ENCODE measurements at places on chromosomes 5 and 9.

- DNase-seq, result no peak
These were observed 390.0 kb downstream of the PLK2 start for GRCh38 chr5:58069846-58070245.

DNA sequence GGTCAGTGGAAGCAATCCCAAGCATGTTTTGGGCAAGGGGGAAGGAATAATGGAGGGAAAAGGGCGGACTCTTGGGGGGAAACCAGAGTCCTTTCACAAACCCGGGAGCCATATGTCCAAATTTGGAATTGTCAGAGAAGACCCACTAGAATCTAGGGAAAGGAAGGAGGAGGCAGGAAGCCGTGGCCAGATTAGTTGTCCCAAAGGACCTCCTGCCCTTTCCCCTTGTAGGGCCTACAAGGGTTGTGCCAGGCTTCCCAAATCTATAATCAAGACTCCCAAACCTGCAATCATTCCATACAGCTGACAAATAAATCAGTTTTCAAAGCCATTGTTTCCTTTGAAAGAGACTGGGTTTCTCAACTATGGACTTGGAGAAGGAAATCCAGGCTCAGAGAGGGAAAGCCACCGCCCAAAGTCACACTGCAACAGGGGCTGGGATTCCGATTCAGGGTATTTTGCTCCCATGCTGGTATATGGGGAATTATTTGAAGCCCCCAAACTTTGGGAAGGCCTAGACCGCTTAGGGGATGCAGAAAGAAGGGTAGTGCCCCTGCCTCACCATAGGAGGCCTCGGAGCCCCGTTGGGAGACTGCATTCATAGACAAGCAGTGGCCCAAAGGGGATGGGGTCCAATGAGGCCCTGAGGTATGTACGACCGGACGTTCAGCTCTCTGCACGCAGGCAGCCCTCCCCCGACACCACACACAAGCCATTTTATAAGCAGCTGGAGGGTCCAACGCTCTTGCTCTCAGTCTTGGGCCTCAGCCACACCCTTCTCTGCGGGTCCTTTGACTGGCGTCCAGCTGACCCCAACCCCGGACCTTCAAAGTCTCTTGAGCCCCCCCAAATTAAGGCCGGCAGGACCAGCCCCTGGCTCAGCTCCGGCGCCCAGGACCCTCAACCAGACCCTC, 815 bp downstream of the ANXA6 start:
- DNase-seq, result no peak

DNA sequence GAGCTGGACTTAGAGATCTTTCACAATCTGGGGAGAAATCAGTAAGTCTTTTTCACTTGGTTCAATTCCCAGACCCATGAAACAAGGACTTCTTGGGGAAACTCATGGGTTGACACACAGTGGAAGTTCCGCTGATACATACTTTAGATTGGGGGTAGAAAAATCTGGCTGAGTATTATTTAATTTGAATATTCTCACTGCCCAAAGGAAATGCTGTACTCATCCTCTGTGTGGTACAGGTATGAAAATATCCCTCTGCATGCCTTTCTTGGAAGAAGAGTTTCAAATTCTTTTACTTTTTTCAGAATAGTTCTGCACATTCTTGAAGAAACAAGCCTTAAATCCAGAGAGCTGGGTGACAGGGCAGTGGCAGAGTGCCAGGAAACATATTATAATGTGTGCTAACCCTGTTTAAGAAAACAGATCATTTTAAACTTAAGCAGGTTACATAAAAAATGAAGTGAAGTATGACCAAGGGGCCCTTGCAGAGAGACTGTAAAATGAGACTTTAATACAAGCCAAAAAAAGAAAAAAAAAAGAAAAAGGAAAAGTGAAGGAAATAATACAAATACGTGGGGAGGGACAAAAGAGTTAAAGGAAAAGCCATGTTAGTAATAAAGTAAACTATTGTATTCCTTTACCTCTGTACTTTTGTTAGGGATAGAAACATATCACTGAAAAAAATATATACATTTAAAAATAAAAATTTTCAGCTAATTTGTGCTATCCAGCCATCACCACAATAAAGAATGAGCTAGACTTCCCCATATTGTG, 173.4 kb upstream of the NR3C1 start:
- DNase-seq, result no peak

DNA sequence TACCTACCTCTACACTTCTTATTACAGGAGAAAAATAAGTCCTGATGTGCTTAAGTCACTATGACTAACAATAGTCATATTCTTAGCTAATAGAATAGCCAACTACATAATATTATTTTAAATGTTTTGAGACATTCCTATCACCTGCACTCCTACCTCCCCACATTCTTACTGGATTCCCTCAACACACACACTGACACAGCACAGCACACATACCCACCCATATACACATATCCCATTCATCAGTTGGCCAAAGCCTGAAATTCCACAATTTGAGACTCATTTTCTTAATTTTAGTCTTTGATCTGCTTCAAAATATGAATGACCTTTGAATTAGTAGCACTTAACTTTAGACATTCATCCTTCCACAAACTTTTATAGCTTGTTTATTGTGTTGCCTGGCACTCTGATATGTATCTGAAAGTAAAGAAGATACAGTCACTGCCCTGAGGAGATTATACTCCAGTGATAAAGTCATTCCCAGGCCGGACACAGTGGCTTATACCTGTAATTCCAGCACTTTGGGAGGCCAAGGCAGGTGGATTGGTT, 168.3 kb upstream of the RASA1 start:
- no peak for DNase-seq

DNA sequence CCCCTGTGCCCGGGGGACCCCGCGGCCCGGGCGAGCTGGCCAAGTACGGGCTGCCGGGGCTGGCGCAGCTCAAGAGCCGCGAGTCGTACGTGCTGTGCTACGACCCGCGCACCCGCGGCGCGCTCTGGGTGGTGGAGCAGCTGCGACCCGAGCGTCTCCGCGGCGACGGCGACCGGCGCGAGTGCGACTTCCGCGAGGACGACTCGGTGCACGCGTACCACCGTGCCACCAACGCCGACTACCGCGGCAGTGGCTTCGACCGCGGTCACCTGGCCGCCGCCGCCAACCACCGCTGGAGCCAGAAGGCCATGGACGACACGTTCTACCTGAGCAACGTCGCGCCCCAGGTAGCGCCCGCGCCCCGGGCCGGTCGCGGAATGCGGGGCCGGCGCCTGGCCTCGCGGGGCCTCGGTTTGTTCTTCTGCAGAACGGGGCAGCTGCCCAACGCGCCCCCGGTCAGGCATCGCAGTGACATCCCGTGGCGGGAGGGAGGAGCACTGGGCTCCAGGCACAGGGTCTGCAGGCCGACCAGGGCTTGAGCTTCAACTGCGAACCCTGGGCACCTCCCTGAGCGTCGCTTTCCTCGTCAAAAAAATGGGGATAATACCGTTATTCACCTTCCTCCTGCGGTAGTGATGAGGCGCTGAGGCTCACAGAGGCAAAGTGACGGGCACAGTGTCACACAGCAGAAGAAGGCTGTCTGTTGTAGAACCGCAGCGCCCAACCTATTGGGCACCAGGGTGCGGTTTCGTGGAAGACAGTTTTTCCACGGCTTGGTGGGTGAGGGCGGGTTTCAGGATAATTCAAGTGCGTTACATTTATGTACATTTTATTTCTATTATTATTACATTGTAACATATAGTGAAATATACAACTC, 777 bp downstream of the ENDOG start:
- DNase-seq, result peak; percentile 39

DNA sequence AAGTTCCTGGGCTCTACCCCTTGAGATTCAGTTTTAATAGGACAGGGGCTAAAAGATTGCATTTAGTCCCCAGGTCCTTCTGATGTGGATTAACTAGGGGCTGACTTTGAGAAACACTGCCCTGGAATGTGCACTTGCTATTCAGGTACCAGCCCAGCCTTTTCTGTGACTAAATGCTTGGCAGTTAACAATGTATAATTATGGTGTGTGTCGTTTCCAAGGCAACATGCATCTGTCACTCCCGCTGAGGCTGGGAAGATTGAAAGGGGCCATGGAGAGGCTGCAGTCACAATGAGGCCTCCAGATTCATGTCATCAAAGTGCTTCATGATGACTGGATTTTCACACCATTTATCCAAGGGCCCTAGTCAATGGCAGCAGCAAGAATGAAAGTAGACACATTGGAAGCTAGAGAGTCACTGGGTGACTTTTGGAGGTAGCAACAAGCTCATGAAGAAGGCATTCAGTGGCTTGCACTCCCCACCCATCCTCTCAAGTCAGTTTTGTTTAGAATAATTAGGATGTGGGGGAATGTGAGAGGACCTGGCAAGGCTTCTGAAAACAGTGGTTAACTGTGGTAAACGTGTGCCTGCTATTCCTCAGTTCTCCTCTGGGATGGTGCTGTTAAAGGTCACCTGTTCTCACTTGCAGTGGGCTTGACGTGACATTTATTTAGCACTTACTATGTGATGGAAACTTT, 28.3 kb downstream of the RAI14 start:
- DNase-seq, result no peak

DNA sequence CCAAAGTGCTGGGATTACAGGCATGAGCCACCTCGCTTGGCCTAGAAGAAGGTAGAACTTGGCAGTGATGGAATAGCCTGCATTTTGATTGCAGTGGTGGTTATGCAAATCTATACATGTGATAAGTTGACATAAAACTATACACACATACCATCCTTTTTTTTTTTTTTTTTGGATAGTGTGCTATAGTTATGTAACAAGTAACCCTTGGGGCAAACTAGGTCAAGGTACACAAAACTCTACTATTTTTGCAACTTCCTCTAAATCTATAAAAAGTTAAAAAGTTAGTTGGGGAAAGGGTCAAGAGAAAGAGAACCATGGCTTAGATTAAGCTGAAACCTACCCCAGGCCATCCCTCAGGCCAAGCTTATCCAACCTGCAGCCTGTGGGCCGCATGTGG, 11.1 kb downstream of the TRIM14 start:
- DNase-seq, result no peak

DNA sequence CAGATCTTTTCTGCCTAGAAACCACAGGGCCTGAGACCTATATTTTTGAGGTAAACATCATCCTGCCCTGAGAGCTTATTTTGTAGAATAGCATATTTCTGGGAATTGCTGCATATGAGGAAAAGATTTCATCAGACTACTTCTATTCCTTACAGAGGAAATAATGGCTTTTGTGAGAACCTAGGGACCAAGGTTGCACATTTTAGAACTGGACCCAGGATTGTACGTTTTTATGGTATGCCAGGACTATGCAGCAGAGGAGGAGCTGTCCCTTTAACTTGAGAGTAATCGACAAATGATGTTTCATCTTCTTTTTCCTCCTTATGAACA, 2.2 kb upstream of the ALDH1A1 start:
- no peak for DNase-seq

GRCh38 chr5:106827061-106827460, 843.7 kb downstream of the EFNA5 start:
- DNase-seq, result no peak

- no peak for DNase-seq
These were observed 28.5 kb upstream of the CHD1 start for GRCh38 chr5:98957307-98957706.

- DNase-seq, result no peak
These were observed 65.3 kb downstream of the FAM174A start for GRCh38 chr5:100600298-100600994.

- peak; percentile 82 for DNase-seq
These were observed 185.0 kb downstream of the CSNK1G3 start for GRCh38 chr5:123696921-123697341.

GRCh38 chr5:127988146-127988760, 95.3 kb upstream of the SLC12A2 start:
- DNase-seq, result no peak

DNA sequence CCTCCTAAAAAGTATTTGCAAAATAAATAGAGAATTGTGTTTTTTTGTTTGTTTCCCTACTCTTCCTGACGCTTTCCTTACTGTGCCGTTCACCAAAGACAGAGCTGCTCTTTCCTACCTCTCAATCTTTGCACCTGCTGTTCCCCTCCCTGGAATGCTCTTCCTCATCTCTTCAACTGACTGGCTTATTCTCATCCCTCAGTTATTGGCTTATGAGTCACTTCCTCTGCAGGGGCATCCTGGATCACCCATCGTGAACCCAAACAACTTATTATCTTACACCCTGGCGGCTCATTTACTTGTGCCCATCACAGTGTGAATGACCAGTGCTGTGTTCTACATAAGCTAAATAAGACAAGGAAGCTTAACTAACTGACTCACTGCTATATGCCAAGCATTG, 36.1 kb upstream of the CCNG1 start:
- no peak for DNase-seq

DNA sequence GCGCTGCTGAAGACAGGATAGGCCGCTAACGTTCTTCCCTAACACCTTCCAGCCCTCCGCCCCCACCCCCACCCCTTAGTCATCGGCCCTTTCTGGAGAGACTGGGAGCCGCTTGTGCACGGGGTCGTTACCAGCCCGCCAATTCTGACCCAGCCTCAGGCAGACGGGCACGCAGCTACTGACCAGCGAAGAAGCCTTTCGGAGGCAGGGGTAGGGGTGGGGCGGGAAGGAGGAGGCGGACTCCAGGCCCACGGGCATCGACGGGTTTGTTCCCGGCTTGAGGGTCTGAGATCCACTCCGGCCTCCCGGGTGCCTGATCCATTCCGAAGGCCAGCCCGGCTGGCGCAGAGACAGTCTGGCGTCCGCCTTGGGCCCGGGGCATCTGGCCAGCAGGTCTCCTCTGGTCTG, 729 bp upstream of the HAND1 start:
- DNase-seq, result no peak

- DNase-seq, result no peak
These were observed 39.6 kb upstream of the CEP72 start for GRCh38 chr5:572398-573019.

DNA sequence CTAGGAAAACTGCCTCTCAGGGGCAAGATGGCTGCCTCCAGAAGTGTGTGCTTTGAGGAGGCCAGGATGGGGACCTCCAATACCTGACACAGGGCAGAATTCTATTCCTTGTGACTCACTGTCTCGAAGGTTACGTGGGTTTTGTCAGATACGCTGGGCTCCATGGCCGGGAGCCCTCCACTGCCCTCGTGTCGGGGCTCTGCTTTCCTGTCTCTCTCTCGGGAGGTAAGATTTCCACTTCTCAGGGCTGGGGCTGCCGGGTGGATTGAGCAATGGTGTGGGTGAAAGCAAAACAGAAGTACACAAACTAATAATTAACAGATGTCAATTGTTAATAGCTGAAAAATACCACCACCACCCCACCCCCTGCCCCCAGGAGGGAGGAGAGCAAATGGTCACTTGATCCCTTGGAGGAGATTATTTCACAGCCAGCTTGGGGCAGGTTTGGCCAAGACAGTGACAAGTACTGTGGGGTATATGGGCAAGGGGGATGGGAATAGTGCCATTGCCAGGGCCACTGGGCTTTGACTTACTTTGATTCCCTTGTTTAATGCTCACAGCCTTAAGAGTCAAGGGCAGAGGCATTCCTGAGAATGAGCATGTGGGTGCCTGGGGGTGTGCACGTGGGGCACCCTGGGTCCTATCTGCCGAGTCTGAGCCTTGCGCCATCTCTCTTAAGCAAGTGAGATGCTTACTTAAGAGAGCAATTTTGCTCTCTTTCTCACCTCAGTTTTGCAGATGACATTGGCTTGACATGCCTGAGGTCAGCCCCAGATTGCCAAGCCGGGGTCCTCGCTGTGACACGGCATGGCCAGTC, 28.8 kb upstream of the DAB2IP start:
- DNase-seq, result no peak

GRCh38 chr9:96302021-96302420, at the start of gene HSD17B3:
HSD17B3 (minus strand) TSS chr9:96302176; CDS start chr9:96302104, 72 bp downstream.
- no peak for DNase-seq

Data from midbrain (tissue), 1 donor.